ENCODE measurements at places on chromosomes 7 and 10.

DNA sequence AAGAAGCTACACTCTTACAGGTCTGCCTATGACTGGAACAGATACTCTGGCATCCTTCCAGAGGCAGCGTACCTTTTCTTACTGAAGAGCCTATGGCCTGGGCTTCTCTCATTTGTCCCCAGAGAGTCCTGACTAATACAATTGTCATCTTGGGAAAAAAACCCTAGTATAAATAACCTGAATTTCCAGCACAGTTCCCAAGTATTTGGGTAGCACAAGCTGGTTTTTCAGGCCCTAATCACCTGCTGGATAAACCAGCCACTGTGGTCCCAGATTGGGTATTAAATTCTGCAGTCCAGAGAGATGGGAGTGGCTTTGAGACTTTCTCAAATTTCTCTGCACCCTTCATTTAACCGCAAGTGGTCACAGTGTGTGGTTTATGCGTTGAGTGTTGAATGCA, 186.8 kb upstream of the NEBL start:
- DNase-seq = peak; percentile 29

DNA sequence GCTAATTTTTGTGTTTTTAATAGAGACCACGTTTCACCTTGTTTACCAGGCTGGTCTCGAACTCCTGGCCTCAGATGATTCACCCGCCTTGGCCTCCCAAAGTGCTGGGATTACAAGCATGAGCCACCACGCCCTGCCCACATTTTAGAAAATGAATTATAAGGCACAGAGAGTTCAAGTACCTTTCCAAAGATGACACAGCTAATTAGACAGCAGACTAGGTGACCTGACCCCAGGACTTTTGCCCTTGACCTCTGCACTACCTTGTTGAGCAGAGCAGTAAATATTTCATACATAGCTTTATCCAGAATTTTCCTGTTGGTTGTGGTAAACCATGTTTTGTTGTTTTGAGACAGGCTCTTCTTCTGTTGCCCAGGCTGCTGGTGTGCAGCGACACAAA, 131.3 kb upstream of the KCTD7 start:
- DNase-seq = no peak

DNA sequence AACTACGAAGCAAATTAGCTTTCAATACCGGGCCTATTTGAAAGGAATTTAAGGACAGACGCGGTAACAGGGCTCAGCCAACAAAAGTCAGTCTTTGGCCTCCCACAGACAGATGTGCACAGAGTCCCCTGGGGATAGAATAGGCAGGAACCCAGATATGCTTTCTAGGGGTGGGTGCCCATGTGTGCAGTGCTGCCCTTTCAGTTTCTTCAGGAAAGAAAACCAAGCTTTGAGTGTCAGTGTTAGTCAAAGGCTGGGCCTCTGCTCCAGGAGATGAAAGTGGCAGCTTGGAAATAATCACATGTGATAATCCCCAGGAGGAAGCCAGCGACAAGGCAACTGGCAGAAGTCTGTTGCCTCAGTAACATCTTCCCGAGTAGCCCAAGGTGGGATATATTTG, 43.8 kb upstream of the CSTF2T start:
- peak; percentile 18 for DNase-seq

DNA sequence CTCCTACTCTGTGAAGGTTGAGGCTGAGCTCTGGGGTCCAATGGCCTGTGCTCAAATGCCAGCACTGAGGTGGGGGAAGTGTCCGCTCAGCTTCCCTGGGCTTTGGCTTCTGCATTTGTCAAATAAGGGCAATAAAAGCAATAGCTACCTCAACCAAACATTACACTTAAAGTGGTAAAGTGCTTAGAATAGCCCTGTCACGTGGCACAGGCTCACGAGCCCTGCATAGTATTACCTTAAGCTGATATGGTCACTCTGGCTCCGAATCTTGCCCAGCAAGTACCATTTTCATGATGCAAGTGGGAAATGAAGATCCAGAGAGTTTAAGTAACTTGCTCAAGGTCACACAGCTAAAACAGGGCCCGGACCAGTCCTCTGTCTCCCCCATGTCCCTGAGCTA, 451.1 kb upstream of the ZMIZ1 start:
- DNase-seq = no peak

- no peak for DNase-seq
Observed at GRCh38 chr7:103132995-103133688, 15.8 kb downstream of the NAPEPLD start.

- peak; percentile 75 for DNase-seq
Observed at GRCh38 chr10:112282086-112282485, 1.1 kb upstream of the TECTB start.
